ENCODE measurements at places on chromosomes 5 and 9.

GRCh38 chr5:38871058-38871605 lies 25.3 kb downstream of the OSMR start:
- no peaks in the 10 kb centered on the region for H3K4me1 ChIP-seq
- DNase-seq, result no peak
- H3K4me3 ChIP-seq, result no peak overlapping the region
- H3K36me3 ChIP-seq, result no peaks in the 10 kb centered on the region
- no peak overlapping the region for H3K27ac ChIP-seq

DNA sequence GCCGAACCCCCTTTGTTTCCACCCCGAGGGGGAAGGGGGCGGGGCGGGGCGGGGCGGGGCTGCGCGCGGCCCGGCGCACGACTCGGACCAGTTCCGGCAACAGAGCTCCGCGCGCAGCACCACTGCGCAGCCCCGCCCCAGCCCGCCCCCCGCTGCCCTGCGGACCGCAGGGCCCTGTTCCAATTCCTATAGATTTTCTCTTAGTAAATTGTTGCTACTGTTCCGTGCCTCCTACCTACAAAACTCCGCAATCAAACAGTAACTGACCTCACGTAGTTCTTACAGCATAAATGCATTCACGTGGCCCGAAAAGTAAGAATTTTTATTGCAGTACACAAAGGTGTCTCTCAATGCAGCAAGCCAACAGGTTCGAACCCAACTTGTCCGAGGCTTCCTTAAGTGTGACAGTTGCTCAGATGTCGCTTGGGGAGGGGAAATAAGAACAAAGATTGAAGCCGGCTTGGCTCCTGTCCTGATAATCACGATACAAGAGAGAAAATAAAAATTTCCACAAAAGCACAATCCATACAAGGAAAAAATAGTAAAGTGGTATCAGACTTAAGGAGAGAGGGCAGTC lies 1.2 kb upstream of the RNF38 start:
- peak overlapping the region; percentile 89 for H3K4me3 ChIP-seq
- H3K27ac ChIP-seq, result peak overlapping the region; percentile 96
- no peaks in the 10 kb centered on the region for H3K27me3 ChIP-seq

GRCh38 chr5:111528056-111528455 lies 15.7 kb upstream of the STARD4 start:
- no peaks in the 10 kb centered on the region for H3K27me3 ChIP-seq
- peaks cover 10% of the 10 kb centered on the region for H3K4me1 ChIP-seq
- H3K4me3 ChIP-seq, result no peak overlapping the region

DNA sequence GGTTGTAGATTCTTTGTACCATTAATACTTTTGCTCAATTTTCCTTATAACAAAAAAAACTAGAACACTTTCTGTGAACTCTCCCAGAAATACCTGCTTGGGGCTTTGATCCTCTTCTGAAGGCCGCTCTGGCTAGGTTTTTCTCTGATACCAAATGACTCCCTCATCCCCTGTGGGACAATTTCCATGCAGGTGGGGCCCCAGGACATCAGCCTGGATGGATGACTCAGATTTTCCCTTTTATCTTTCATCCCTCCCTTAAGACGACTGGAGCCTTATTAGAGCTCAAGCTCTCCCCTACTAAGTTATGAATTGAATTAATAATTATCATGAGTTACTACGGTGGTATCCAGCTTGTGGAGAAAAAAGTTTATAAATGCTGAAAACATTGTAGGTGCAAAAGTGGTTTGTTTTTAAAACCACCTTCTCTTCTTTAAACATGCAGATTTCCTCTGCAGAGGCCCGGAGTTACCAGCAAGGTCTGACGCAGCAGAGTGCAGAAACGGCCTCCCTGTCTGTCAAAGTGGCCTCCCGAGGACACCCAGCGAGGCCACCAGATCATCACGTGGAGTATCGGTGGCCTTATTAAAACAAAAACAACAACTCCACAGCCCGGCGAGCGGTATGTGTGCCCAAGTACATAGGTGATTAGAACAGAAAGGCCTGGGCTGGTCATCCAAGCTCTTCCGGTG lies 50.8 kb upstream of the IRX4 start:
- no peaks in the 10 kb centered on the region for H3K4me1 ChIP-seq
- no peak overlapping the region for H3K4me3 ChIP-seq
- no peaks in the 10 kb centered on the region for H3K36me3 ChIP-seq
- no peak overlapping the region for H3K27ac ChIP-seq
- no peak for DNase-seq

GRCh38 chr9:85030316-85030715 lies 360.8 kb downstream of the NTRK2 start:
- peaks cover 26% of the 10 kb centered on the region for H3K27me3 ChIP-seq
- no peak overlapping the region for H3K27ac ChIP-seq
- H3K4me1 ChIP-seq, result no peaks in the 10 kb centered on the region
- H3K4me3 ChIP-seq, result no peak overlapping the region
- DNase-seq, result no peak

- peaks cover 73% of the 10 kb centered on the region for H3K27me3 ChIP-seq
- H3K4me1 ChIP-seq, result no peaks in the 10 kb centered on the region
- no peak for DNase-seq
- no peak overlapping the region for H3K27ac ChIP-seq
- no peak overlapping the region for H3K4me3 ChIP-seq
- no peaks in the 10 kb centered on the region for H3K36me3 ChIP-seq
Measured at GRCh38 chr9:113901221-113901688, 25.1 kb downstream of the ZNF618 start.

GRCh38 chr5:177364159-177364962 lies 6.6 kb downstream of the RGS14 start:
- H3K27ac ChIP-seq, result no peak overlapping the region
- no peaks in the 10 kb centered on the region for H3K27me3 ChIP-seq
- no peak for DNase-seq
- H3K36me3 ChIP-seq, result peaks cover 37% of the 10 kb centered on the region
- peak overlapping the region; percentile 2 for H3K4me3 ChIP-seq

- H3K4me3 ChIP-seq, result no peak overlapping the region
- H3K36me3 ChIP-seq, result no peaks in the 10 kb centered on the region
- DNase-seq, result no peak
- H3K27me3 ChIP-seq, result no peaks in the 10 kb centered on the region
Measured at GRCh38 chr5:165086465-165086864, 1581.0 kb downstream of the MAT2B start.

DNA sequence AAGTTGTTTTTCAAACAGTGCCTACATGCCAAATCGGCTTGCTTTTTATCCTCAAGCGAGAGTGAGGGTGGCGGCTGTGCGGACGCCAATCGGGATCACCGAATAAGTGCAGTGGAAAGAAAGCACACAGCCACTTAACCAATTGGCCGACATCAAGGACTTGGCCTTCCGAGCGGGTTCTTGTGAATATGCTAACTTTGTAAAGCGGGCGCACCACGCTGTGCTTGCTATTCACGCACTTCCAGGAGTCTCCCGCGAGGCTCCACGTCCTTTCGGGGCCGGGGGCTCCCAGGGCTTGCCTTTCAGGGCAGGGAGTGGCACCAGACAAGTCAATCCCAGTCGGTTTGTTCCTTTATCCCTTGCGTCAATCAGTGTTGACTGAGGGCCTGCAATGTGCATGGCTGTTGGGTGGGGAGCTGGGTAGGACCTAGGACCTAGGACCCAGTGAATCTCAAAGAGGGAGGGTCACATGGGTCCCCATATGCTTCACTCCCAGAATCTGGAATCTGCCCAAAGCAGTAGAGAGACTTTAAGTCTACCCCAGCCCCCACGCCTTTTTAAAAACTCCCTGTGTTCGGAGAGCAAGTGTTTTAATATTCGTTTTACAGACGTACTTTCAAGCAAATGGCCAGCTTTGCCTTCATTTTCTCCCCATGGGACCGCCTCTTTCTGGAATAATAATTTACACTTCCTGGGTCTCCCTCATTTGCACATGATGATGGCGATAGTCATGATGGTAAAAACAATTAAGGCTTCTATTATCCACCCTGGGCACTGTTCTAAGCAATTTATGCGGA lies 2.0 kb upstream of the GCNT4 start:
- H3K4me1 ChIP-seq, result peaks cover 83% of the 10 kb centered on the region
- peak overlapping the region; percentile 76 for H3K4me3 ChIP-seq
- peak overlapping the region; percentile 87 for H3K27ac ChIP-seq
- H3K27me3 ChIP-seq, result no peaks in the 10 kb centered on the region
- H3K36me3 ChIP-seq, result peaks cover 9% of the 10 kb centered on the region

DNA sequence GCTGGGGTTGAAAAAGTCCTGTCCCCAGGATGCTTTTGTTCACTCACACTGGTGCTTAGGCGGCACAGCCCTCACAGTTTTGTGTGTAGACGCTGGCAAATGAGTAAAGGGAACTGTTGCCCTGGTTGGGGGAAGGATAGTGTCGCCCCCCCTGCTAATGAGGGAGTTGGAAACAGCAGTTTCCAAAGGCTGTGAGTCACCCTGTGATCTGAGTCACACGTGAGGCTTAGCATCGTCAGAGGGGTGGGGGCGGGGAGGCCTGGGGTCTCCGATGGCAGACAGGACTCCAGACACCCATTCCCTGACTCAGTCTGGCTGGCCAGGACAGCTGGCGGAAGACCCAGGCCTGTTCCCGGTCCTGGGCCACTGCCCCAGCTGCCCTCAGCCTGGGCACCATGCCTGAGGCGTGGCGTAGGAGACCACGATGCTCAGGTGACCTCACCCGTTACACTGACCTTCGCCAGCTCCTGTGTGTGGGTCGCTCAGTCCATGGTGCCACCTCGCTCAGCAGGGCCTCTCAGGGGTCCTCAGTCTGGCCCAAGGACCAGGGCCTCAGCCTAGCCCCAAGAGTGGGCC lies 2.9 kb downstream of the DNAJB5 start:
- H3K27ac ChIP-seq, result no peak overlapping the region
- H3K4me1 ChIP-seq, result peaks cover 22% of the 10 kb centered on the region
- no peak overlapping the region for H3K4me3 ChIP-seq
- H3K36me3 ChIP-seq, result peaks cover 4% of the 10 kb centered on the region

DNA sequence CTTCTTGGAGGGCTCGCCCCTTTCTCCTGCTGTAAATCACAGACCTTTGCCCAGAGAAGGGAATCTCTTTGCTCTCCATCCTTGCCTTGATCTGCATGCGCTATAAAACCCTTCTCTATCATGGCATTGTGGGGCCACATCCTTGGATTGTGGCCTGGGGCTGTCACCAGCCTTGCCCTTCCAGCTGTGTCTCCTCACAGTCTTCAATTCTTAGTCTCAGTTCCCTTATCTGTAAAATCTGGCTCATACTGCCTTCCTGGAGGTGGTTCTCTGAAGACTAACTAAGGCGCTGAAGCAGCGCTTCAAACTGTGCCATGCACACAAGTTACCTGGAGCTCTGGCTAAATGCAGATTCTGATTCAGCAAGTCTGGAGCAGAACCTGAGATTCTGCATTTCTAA lies 53.4 kb upstream of the RARS1 start:
- no peak overlapping the region for H3K4me3 ChIP-seq
- H3K27me3 ChIP-seq, result peaks cover 26% of the 10 kb centered on the region
- H3K4me1 ChIP-seq, result no peaks in the 10 kb centered on the region
- H3K36me3 ChIP-seq, result peaks cover 2% of the 10 kb centered on the region
- H3K27ac ChIP-seq, result no peak overlapping the region

DNA sequence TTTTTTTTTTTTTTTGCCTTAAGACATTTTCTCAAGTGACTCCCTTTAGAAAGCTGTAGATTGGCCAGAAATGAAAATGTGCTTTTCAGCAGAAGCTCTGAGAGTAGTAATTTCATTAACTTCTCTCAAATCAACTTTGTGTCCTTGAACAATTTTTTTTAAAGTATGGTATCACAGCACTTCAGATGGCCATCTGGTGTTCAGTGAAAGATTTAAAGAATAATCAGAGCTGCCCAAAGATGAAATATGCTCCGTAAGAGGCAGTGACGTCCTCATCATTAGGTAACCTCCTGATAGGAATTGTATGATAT lies 43.0 kb upstream of the PCAT7 start:
- DNase-seq, result no peak
- H3K36me3 ChIP-seq, result peaks cover 2% of the 10 kb centered on the region
- H3K27me3 ChIP-seq, result peaks cover 17% of the 10 kb centered on the region
- no peak overlapping the region for H3K27ac ChIP-seq
- no peaks in the 10 kb centered on the region for H3K4me1 ChIP-seq

GRCh38 chr5:179927824-179928223 lies 20.1 kb upstream of the TBC1D9B start:
- H3K36me3 ChIP-seq, result no peaks in the 10 kb centered on the region
- no peak overlapping the region for H3K27ac ChIP-seq
- DNase-seq, result no peak
- no peaks in the 10 kb centered on the region for H3K27me3 ChIP-seq

DNA sequence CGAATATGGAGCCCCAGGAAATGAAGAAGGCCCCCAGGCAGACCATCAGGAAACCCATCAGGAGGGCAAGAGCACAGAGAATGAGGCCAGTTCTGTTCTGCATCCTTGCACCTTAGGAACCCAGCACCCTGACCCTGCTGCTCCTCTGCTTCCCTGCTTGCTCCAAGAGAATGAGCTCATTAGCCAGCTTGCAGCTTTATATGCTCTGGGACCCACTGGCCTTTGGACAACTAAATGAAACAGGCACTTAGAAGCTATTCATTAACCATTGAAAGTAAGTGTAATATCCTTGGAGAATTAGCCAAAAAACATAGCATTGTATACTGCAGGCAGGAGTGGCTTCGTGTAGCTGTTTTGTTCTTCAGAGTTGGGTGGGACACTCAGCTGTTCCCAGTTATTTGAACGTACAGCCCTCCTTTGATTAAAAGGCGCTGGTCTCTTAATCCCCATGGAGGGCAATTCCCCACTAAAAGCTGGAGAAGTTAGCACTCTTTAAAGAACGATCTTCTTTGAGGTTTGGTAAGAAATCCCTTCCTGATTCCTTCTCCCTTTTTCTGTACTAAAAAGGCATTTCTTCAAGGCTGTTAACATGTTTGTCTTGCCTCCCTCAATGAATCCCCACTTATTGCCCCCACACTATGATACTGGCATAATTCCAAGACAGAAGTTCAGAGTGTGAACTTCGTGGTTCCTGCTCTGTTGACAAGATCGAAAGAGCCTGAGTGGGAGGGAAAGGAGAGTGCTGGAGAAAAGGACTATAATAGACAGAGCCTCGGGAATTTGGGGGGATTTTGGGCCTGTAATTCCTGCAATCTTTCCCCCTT lies at the start of gene TMEM252:
TSS of gene TMEM252 (minus strand) at position 172 of the 824 bp plus-strand sequence. CDS start at position 103, 69 bp downstream.
- DNase-seq, result no peak
- H3K4me1 ChIP-seq, result no peaks in the 10 kb centered on the region
- H3K27me3 ChIP-seq, result peaks cover 27% of the 10 kb centered on the region
- H3K36me3 ChIP-seq, result no peaks in the 10 kb centered on the region

- H3K4me3 ChIP-seq, result no peak overlapping the region
- H3K27ac ChIP-seq, result no peak overlapping the region
- DNase-seq, result no peak
Measured at GRCh38 chr5:131186561-131187256, 16.0 kb downstream of the LYRM7 start.

DNA sequence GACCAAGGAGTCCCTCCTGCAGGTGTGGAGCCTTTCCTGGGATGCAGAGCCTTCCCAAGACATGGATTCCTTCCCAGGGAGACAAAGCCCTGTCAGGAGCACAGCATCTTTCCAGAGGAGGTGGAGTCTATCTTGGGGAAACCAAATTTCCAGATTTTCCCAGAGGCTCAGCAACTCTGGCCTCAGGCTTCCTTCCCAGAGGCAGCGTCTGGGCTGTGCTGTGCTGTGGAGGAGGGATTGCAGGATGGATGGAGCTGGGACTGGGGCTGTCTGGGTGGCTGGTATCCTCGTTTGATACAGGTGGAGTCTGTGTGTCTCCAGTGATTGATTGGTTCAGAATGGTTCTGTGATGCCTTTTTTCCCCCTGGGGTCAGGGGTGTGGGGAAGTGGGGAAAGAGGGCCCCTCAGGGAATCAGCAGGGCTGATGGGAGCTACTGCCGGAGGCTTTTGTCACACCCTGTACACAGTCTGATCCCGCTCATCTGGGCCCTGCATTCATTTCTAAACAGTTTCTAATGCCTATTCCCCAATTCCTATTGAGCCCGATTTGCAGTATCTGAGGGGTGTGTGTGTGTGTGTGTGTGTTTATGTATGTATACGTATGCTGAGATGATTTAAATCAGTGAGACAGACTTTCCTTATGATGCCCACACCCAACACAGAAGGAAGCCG lies 16.0 kb downstream of the OR13J1 start:
- H3K27me3 ChIP-seq, result no peaks in the 10 kb centered on the region
- no peaks in the 10 kb centered on the region for H3K36me3 ChIP-seq
- H3K4me3 ChIP-seq, result no peak overlapping the region
- H3K27ac ChIP-seq, result no peak overlapping the region
